ENCODE measurements at places on chromosomes 11 and 22. TPM values are rescaled to one million over a fixed set of nuclear protein-coding genes. Genes with fewer than 3 reads are reported as not detected.

GRCh38 chr22:33271390-33272161, 213.4 kb upstream of the SYN3 start:
- peak; percentile 56 for DNase-seq

GRCh38 chr11:28461338-28461737, 353.1 kb downstream of the METTL15 start:
- no peak for DNase-seq

DNA sequence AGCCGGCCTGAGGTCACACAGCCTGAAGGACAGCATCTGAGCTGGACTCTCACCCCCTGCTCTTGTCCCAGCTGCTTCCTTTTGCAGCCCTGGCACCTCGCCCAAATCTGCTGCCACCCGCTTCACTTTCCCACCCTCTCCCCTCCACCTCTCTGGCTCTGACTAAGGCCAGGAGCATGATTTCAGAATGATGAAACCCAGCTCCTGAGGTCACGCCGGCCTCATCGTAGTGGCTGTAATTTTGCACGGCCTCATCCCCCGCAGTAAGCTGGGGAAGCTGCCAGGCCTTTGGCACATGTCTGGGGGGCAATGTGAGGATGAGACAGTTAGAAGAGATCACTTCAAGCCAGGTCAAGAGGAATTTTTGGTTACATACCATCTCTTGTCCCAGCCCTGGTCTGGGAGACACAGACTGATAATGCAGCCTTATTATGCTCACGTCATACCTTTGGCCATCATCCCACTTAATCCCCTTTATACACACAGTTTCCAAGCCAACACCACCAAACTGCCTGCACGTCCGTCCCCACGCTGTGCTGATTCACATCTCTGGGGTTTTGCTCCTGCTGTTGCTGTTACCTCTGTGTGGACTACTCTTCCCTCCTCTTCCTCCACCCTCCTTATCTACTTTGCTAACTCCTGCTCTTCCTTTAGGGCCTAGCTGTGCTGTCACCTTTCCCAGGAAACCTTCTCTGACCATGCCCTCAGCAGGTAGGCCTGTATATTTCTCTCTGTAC, 58.1 kb downstream of the CHRDL2 start:
- peak; percentile 89 for DNase-seq

DNA sequence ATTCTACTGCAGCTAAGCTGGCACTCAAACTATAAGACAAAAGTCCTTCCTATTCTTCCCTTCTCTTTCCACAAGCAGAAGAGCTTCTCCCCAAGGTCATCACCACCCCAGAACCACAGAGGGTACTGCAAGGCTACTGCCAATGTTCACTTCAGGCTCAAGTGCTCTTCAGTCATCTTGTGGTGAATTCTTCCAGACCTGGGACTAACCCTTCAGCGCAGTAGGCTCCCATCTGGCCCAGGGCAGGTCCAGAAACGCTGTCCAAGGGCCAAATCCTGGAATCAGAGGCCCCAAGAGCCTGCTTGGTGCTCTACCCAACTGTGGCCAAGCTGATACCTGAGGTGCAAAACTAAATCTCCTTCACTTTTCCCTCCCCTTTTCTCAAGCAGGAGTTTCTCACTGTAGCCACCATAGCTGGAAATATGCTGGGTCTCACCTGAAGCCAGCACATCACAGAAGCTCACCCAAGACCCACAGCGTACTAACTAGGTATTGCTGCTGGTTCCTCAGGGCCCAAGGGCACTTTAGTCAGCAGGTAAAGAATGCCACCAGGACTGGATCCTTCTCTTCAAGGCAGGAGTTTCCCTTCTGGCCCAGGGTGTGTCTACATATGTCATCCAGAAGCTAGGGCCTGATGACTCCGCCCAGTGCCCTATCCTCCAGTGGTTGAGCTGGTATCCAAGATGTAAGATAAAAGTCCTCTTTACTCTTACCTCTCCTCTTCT, 27.8 kb downstream of the FCHSD2 start:
- DNase-seq = no peak

- DNase-seq = no peak
Observed at GRCh38 chr11:133916784-133917440, 39.9 kb downstream of the IGSF9B start.

DNA sequence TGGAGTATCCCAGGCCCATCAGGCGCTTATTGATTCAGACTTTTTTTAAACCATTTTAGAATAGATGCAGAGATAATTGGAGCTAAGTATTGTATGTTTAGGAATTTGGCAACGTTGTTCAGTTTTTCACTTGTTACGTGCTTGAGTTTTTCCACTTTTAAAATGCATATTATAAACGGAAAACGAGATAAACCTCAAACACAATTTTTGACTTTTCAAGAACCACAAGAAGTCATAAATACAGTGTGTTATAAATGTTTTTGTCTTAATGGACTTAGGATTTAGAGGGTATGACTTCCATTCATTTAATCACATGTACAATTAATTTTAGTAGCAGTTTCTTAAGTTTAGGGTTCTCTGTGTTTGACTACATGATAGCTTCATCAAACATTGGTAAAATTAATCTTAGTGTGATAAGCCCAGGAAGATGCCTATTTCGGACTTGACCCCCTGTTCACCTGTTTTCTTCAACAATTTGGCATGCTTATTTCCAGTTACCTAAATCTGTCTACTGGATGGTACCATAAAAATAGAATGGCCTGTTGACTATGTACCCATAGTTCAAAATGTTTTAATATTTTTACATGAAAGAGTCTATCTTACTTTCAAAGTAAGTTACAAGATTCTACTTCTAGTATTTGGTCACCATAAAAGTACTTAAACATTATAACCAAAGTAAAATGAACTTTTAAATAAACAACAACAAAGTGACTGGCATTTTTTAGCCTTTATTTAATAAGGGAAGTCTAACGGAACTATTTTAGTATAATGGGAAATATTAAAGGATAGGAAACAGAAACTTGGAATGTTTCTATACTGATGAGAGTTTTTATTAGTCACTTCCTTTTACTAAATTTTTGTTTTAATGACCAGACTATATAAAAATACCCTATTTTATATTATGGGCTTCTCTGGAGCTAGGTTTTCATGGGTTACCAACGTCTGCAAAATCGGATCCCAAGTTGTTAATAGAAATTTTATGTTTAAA, 1.4 kb downstream of the ZC3H12C start:
- no peak for DNase-seq

DNA sequence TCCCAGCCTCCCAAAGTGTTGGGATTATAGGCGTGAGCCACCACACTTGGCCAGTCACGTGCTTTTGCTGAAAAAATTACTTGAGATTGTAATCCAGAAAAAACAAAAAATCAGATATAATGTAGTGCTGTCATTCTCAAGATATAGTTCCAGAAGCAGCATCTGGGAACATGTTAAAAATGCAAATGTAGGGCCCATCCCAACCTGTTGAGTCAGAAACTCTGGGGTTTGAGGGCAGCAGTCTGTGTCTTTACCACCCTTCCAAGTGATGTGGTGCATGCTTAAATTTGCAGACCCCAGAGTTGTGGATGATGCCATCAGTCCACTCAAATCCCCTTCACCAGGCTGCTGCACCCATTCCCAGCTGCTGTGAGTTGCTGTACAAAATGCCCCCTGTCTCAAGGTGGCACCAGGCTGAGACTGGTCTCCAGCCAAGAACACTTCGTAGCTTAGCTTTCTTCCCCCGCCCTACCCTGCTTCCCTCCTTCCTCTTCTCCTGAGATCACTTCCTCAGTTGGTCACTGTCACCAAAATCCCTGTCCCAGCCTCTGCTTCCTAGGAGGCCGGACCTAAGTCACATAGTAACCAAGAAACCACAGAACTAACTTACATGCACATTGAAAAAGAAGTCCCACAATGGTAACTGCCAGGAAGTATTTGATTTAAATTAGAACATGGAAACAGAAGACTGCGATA, 18.2 kb upstream of the ARRB1 start:
- DNase-seq = no peak

DNA sequence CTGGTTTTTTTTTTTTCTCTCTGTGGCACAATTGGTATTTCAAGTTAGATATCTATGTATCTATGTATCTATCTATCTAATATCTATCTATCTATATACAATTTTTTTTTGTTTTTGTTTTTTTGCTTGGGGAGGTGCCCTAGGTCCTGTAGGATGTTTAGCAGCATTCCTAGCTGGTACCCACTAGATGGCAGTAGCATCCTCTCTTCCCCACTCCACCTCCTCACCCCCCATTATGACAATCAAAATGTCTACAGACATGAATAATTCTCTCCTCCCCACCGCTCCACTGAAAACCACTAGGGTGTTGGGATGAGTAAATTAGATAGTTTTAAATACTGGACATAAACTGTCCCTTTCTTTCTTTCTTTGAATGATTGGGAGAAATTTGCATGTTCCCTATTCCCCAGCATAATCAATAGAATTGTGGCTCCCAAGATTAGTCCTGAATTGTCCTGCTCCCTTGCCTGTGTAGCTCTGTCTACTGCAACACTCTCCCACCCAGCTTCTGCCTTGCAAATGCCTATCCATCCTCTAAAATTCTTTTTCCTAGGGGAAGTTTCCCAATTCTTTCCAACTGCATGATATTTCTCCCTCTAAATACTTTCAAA, 1152.4 kb downstream of the LRRC4C start:
- DNase-seq = no peak

DNA sequence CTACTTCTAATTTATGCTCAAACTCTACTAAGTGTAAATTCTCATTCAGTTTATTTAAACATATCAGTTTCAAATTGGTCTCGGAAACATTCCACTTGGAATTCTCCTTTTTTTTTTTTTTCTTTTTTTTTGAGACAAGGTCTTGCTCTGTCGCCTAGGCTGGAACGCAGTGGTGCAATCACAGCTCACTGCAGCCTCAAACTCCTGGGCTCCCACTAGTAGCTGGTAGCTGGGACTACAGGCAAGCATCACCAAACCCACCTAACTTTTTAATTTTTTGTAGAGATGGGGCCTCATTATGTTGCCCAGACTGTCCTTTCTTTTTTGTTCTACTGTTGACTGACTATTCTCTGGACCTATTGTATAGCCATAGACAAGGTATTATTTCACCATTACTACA, 33.3 kb upstream of the CCDC81 start:
- no peak for DNase-seq

DNA sequence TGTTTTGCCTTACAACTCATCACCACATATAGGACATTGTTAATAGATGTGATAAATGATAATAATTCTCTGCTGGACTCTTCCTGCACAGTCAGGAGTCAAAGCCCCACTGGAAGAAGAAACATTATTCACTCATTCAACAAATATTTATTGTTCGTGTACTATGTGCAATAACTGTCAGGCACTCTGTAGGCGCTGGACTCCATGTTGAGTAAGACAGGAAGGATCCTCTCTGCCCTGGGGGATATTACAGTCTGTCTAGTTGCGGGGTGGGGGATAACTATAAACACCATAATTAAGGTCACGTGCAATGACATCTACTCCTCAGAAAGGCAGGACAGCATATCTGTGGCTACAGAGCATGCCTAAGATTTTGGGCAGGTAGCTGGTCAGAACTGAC, 281.1 kb downstream of the FAT3 start:
- DNase-seq = no peak

GRCh38 chr22:24108073-24108472, 73.2 kb upstream of the SUSD2 start:
- no peak for DNase-seq

DNA sequence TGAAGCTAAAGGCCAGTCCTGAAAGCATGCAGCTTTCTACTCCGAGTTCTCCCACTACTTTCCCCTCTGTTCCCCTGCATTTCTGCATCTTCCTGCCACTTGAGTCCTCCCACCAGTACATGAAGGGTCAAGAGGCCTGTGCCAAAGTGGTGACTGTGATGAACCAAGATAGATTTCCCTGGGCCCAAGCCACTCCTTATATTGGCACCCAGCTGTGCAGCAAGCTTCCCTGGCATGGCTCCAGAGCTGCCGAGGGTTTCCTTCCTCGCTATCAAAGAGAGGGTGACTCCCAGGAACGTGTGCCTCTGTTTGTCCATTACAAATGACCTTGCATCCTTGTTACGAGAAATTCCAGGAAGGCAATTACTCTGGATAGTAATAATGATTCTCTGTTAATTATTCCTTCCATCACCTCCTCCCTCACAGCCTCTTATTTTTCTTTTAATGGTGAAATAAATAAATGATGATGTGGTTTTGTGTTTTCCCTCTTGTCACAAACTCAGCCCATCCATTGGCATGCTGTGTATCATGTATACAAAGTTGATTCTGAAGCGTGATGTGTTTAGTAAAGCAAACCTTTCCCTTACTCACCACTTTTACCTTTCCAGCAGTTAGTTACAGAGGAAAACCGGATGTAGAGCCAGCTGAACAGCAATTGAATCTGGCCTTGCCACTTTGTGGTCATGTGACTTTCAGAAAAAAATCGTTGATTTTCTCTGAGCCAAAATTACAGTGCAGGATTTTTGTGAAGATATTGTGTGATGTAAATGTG, 8.3 kb downstream of the SRSF8 start:
- DNase-seq = peak; percentile 63

- no peak for DNase-seq
Observed at GRCh38 chr11:109641549-109641948, 219.6 kb downstream of the C11orf87 start.

DNA sequence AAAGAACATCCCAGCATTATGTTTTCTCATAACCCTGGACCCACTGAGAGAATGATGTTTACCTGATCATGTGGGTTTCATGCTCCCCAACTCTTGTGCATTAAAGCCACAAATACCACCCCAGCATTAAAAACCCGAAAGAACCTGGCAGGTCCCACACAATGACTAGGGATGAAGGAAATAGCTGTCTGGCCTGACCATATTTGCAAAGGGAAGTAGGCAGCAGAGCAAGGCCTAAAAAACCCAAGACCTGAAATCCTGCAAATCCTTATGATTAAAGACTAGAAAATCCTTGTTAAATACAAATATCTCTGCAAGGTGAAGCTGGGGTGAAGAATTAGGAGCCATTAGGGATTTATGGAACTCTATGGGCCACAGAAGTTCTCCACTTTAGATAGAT, 23.7 kb downstream of the PAK1 start:
- DNase-seq = no peak

DNA sequence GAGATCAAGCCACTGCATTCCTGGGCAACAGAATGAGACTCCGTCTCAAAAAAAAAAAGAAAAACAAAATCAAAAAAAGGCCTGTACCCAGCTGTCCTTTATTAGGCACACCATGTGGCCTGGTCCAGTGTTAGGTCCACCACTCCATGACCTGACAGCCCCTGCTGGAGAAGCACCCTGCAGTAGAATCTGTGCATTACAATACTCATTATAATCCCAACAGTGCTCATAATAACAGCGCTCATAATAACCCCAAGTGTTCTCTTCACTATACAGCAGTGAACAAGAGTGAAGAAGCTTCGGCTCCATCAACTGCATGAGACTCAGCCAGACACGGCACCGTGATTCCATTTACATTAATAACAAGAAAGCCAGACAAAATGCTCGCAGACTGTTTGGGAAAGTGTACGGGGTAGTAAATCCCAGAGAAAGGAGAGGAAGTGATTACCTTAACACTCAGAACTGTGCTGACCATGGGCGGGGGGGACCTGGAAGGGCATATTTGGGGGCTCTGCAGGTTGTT, 8.9 kb upstream of the EHD1 start:
- no peak for DNase-seq

The TSGA10IP gene
- not detected for total RNA-seq

The ZNF280A gene
- total RNA-seq = not detected

The OR8G1 gene
- total RNA-seq = not detected

The OR52K1 gene
- not detected for total RNA-seq

The MPZL3 gene
- total RNA-seq = 0.66 TPM
